ENCODE measurements at places on chromosomes 1 and 21.

- no peak for DNase-seq
These were observed 36.9 kb downstream of the ATP1B1 start for GRCh38 chr1:169143346-169143745.

DNA sequence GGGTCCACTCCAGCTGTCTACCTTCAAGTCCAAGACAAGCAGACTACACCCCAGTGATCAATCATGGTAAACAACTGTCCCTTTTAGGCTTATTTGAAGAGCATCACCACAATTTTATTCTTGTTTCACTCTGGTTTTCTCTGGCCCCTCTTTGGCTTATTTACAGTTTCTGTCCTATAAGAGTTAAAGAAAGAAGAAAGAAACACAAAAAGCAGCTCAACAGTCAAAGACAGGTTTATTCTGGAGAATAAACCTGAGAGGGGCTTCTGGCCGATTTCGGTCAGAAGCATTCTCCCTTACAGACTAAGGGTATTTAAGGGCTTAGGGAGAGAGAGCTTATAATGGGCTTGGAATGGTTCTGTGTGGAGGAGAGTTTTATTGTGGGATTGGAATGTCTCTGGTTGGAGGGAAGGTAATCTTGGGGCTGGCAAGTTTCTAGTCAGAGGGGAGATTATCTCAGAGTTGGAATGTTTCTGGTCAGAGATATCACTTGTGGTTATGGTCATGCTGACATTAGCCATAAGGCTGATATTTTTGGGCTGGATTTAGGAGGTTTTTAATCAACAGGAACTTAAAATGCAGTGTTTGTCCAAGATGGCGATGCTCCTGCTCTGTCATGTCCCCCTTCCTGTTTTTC is 161.0 kb downstream of the URB2 start:
- no peak for DNase-seq

DNA sequence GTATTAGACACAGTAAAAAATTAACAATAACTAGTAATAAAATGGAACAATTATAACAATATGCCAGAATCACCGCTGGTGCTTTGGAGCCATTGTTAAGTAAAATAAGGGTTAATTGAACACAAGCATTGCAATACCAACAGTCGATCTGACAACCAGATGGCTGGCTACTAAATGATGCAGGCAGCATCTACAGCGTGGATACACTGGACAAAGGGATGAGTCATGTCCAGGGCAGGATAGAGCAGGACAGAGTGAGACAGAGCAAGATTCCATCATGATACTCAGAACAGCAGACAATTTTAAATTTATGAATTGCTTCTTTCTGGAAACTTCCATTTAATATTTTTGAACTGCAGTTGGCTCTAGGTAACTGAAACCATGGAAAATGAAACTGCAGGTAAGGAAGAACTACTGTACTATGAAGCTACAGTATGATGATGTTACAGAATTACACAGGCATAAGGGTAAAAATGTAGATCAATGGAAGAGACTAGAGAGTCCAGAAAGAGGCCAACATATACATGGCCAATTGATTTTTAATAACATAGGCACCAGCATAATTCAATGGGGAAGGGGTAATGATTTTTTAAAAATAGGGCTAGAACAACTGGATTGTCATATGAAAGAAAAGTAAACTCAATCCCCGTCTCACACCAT is 168.7 kb downstream of the RRAGC start:
- DNase-seq = no peak

- DNase-seq = peak; percentile 1
These were observed 59.2 kb downstream of the ABCA4 start for GRCh38 chr1:94061513-94062443.

Measured in activated CD4-positive, alpha-beta T cell treated with anti-CD3 and anti-CD28 coated beads, Interleukin-2, amount 50 U/mL, for 1 hour (primary cell).